ENCODE measurements at places on chromosomes 2 and 18.

- no peak for DNase-seq
Observed at GRCh38 chr2:175049661-175050060, 44.5 kb upstream of the CHN1 start.

GRCh38 chr2:127365211-127365643 is 22.5 kb downstream of the MAP3K2 start:
- no peak for DNase-seq

- no peak for DNase-seq
Observed at GRCh38 chr18:70582981-70583380, 294.1 kb downstream of the SOCS6 start.

GRCh38 chr2:79591281-79591680 is 78.4 kb downstream of the CTNNA2 start:
- DNase-seq = no peak

DNA sequence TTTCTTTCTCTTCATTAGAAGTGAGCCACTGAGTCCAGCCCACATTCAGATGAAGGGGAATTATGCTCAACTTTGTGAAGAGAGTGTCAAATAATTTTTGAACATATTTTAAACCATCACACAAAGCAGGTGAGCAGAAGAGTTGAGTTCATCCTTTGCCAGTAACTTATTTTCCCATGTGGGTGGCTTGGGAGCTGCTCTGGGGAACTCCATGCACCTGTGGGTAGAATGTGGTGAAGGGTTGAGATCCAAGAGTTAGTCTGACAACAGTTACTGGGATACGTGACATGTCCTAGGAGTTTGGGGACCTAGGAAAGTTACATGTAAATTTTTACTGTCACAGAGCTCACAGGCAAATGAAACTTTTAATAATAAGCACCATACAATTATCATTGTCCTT is 21.6 kb downstream of the MAPK4 start:
- DNase-seq = no peak

DNA sequence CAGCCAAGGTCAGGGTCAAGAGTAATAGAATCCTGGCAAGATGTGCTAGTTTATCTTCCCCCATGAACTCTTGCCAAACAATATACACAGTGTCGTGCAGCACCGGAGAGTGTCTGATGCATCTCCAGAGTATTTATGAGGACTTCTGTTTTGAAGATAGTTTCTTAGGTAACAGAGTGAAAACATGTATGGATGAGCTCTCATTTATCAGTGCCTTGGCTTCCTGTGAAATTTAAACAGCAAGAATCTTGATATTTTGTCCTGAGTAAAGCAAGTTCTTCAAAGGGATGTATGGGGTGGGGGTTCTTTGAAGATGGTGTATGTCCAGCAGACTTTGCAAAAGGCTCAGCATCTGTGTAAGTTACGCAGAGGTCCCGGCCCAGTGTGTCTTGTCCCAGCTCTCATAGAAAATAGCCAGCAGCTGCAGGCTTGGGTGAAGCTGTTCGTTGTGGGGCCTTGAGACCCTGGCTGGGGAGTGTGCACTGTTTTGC is 361.0 kb upstream of the NT5C1B start:
- DNase-seq = no peak

DNA sequence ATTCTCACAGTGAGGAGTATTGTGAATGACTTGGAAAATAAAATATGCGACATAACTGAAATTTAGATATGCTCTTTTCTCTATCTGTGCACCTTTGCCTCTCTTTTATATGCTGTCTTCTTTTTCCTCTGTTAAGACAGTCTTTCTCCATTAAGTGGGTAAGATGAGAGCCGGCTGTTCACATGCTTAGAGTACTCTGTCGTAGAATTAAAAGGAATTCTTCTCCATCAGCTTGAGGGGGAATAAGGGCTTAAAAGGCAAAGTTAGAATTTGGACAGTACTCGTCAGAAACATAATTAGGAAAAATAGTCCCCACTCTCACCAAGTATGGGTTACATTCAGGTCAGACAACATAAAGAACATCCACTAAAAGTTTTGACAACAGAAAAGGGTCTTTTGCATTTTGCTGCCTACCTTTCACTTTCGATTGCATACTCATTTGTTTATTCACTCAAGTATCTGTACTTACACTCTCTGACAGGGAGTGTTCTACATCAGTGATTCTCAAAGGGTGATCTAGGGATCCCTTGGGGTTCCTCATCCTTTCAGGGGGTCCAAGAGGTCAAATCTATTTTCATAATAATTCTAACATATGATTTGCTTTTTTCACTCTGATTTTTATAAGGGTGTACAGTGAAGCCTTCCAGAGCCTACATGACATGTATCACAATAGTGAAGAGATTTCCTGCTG is 48.0 kb downstream of the ARHGAP15 start:
- no peak for DNase-seq

GRCh38 chr2:20077411-20077940 is 26.0 kb upstream of the LAPTM4A start:
- DNase-seq = no peak

DNA sequence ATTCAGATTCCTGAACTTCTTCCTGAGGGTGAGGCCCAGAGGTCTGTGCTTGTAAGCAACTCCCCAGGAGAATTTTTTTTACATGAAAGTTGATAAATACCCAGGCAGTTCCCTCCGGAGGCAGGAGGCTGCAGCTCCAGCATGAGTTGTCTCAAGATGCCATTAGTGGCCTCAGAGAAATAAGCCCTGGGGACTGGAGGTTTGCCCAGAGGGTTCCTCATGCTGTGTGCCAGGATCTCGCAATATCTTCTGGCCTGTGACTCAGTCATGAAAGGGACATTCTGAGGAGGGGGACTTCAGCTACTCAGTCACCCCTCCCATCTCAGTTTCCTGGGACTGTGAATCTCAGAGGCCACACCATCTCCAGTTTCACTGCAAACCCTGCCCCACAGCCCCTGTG is 49.9 kb downstream of the LYPD1 start:
- DNase-seq = no peak

DNA sequence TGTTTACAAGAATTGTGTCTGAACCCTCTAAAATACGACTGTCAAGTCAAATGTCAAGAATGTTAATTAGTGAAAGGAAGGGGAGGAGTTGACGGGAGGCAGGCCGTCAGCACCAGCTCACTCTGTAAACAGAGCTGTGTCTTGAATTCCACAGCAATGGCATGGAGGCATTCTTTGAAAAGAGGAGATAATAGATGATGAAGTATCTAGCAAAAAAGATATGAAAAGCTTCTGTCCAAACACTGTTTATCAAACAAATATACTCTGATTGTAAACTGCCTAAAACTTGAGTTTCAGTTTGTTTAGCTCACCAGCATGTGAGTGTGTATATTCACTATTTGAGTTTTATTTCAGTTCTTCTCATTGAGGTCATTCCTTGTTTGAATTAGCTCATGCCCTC is 94.7 kb upstream of the CDC42EP3 start:
- no peak for DNase-seq

DNA sequence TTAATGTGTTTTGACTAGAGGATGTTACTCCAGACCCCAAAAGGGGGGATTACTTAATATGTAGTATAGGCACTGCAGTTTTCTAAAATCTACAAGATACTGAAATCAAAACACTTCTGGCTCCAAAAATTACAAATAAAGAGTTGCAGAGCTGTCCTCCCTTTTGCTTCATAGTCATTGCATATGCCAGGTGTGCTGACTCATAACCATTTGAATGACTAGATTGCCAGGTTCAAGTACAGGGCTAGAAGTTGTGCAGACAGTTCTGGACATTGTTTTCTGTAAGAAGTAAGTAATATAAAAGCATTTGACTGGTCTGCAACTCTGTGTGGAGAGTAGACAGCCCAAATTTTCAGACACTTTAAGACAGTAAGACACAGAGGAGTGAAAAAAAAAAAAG is 6.7 kb downstream of the CWC22 start:
- DNase-seq = no peak

DNA sequence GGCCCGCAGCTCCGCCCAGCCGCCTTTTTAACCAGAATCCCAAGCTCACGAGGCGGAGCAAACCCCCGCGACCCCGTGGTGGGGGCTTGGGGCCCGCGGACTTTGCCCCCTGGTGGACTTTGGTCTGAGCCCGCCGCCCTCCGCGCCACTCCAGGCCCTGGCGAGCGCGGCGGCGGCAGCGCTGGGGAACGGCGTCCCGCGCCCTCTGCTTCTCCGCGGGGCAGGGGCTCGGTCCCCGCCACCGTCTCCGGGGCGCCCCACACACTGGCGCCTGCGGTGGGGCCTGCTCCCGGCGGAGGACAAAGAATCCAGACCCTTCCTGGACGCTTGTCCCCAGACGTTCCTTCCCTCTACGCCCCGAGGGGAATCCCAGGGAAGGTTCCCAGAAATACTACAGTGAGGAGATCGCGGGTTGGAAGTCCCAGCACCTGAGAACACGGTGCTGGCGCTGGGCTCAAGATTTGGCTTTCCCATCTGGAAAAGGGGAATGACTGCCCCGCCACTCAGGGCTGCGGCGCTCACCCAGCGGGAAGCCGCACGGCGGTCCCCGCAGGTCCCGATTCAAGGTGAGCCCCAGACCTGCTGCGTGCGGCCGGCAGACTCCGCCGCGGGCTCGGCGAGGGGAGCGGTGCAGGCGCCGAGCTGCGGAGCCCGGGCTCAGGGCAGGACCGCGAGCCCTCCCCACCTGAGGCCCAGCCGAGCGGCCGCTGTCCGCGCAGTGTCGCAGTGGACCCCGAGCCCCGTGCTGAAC is at the start of gene HAAO:
HAAO (minus strand) TSS at position 1 of the 751 bp plus-strand sequence. CDS start 47 bp downstream, outside the sequence.
- DNase-seq = peak; percentile 67

DNA sequence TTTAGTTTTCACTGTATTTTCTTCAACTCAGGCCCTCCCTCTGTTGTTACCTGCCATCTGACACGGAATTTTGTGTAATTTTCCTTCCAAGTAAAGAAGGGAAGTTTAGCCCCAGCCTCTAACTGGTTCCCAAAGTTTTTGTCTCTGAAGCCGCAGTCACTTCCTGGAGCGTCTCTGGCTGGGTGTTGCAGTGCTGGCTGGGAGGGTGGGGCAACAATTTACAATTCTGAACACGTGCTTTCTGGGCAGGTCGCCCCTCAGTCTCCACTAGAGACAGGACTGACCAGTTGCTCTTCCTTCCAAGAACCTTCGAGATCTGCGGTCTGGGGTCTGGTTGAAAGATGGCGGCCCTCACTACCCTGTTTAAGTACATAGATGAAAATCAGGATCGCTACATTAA is 3.5 kb downstream of the CNDP2 start:
- DNase-seq = peak; percentile 18
